ENCODE measurements at places on chromosomes 1 and 21.

DNA sequence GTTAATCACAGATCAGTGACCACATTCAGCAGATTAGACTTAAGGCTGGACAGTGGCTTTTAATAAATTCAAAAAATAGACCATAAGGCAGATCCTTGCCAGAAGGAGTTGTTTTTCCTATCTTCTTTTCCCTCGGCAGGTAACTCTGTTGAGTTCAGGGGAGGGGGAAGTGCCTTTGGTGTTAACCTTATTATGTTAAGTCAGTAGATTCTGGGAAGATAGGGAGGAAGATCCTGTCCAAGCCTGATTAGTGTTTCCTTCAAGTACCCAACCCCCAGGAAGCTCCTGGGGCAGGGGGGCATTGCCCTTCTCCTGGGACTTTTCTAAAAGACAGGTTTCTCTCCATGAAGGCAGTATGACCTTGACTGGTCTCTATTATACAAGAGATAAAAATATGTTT is 87.4 kb downstream of the ELAVL4 start:
- DNase-seq, result no peak

- DNase-seq, result no peak
Observed at GRCh38 chr1:175331891-175332290, 139.3 kb upstream of the KIAA0040 start.

- no peak for DNase-seq
Observed at GRCh38 chr21:28768753-28769152, 223.9 kb downstream of the LTN1 start.

DNA sequence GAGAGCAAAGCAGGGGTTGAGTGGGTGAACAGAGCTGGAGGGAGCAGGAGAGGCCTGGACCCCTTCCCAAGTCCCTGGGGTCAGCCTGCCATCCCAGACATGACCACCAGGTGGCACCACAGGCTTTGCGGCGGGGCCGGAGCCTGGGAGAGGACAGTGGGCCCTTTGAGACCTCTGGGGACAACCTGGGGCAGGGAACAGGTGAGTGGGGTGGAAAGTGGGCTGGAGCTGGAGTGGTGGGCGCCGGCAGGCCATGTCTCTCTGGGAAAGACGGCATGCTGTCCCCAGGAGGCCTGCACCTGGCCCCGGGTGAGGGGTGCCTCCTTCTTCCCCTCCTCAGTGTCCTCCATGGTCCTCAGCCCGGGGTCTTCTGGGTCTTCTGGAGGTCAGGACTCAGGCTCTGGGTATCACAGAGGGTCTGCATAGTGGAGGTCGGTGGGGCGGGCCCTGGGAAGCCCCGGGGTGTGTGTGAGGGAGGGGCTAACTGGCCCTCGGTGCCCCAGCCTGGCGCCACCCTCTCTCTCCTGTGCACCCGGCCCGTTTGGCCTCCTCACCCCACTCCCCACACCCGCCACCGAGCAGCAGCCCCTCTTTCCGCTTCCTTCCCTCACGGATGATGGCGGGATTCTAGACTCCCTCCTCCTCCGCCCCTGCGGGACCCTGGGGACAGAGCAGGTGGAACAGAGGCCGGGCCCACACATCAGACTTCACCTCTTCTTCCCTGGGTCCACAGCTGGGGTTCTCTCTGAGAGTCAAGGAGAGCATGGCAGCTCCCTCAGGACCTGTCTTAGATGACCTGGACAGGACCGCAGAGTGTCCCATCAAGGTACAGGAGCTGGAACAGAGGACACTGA is 28.5 kb upstream of the PKP1 start:
- DNase-seq, result no peak

DNA sequence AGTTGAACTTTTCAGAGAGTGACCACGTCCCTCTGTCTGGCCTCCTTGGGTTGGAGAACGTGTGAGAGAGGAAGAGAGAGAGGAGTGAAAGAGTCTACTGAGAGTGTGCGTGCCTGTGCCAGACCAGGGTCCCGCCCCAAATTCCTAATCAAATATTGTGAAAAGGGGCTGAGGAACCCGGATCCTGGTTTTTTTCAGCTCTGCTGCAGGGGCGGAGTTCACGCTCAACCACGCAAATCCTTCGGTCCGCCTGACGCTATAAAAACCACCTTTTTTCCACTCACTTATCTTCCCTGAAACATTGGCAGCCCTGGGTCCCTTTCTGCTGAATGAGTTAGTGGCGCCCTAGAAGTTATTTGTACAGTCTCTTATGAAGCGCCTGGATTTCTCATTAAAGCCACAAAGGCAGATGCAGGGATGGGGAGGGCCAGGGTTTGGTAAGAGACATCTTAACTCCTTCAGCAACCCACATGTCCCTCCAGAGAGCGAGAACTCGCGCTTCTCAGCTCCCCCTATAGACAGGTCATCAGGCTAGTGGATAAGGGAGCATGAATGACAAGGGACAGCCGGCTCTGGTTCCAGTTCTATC is at the start of gene FMOD:
FMOD (minus strand) TSS at position 86 of the 589 bp plus-strand sequence. CDS start 2,852 bp downstream, outside the sequence.
- DNase-seq, result no peak

DNA sequence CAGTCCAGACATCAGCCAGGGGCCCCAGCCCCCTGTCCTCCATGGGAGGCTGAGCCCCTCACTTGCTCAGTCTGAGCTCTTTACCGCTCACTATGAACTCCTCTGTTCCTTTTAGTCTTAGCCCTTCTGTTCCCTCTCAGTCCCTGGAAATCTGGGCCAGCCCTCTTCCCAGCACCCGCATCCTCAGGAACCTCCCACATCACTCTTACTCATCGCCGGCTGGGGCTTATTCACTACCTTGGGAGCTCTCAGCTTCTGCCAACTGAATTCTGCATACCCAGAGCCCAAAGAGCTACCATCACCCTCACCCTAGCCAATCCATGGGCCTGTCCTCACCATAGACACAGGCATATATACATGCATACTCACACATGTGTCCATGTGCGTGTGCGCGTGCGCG is 11.5 kb downstream of the KNCN start:
- DNase-seq, result no peak

All from stimulated activated CD8-positive, alpha-beta memory T cell treated with anti-CD3 and anti-CD28 coated beads, Interleukin-12 subunit alpha, Interleukin-12 subunit beta, amount 100 ng/mL, for 4 hours (primary cell).